NCI-H2107 (cell line): ENCODE measurements at places on chromosomes 1 and 21.

GRCh38 chr1:50346621-50347020, 76.6 kb downstream of the DMRTA2 start:
- no peak for DNase-seq

GRCh38 chr1:15714406-15715136, 21.5 kb upstream of the SLC25A34 start:
- no peak for DNase-seq

GRCh38 chr1:154752273-154753030, 117.6 kb downstream of the KCNN3 start:
- DNase-seq: no peak

DNA sequence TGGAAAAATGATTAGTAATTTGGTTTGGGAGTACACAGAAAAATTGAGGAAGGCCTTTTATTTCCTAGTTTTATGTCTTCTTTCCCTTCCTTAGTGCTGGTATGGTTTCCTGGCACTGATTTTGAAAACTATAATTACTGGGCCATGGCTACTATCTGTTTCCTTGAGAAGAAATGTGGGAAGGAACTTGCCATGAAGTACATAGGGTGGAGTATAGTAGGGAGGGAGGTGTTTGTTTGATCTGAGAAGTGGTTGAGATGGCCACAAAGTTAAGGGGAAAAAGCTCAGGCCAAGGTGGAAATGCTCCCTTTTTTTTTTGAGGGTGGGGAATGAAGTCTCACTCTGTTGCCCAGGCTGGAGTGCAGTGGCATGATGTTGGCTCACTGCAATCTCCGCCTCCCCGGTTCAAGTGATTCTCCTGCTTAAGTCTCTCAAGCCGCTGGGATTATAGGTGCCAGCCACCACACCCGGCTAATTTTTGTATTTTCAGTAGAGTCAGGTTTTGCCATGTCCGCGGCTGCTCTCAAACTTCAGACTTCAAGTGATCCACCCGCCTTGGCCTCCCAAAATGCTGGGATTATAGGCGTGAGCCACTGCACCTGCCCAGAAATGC, 11.3 kb downstream of the HJV start:
- no peak for DNase-seq

DNA sequence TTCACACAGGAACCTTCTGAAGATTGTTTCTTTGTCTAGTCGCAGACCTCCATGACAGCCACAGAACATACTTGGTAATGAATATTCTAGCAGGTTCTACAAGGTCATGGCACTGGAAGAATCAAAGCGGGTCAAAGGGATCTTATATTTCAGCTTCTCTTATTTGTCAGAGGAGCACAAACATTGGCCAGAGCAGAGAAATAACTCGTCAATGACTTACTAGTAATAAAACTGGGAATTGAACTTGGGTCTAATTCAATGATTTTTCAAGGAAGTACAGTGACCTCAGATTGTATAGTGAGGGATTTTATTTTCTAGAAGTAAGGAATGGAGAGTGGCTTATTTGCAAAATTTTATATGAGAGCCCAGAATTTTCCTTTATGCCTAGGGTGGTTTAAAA, 290.8 kb upstream of the PLXNA2 start:
- DNase-seq: no peak

DNA sequence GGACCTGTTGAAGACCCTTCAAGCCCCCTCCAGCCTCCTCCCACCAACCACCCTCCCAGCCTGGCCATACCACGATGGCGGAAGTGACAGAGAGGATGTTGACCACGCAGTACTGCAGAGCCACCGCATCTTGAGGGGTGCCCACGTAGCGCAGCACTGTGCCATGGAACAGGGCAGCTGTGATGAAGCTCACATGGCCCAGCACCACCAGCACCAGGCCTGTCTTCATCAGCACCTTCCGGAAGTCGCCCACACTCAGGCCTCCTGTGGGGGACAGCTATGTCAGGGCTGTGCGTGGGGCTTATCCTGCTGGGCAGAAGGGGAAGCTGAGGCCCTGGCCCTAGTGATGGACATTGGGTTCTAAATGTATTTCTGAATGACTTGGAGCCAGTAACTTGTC, 3.1 kb downstream of the TMEM54 start:
- no peak for DNase-seq

GRCh38 chr1:7760245-7760644, 10.9 kb upstream of the VAMP3 start:
- no peak for DNase-seq

DNA sequence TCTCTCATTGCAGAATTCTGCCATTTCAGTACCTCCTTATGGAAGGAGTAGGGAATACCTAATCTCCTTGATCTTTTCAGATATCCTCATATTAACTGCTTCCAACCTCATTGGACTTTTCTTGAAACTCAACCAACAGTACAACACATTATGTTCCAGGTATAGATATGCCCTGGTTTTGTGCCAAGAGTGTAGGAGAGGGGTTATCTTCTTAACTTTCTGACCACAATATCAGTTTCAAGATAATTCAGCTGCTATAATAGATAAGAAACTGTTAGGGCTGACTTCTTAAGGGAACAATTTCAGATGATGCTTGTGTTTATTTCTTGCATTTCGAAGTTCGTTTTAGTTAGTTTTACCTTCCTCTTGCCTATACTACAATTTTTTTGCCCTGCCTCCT, 2.1 kb upstream of the LPGAT1 start:
- no peak for DNase-seq

- no peak for DNase-seq
These were observed 375.3 kb downstream of the DUSP10 start for GRCh38 chr1:221366495-221367110.

DNA sequence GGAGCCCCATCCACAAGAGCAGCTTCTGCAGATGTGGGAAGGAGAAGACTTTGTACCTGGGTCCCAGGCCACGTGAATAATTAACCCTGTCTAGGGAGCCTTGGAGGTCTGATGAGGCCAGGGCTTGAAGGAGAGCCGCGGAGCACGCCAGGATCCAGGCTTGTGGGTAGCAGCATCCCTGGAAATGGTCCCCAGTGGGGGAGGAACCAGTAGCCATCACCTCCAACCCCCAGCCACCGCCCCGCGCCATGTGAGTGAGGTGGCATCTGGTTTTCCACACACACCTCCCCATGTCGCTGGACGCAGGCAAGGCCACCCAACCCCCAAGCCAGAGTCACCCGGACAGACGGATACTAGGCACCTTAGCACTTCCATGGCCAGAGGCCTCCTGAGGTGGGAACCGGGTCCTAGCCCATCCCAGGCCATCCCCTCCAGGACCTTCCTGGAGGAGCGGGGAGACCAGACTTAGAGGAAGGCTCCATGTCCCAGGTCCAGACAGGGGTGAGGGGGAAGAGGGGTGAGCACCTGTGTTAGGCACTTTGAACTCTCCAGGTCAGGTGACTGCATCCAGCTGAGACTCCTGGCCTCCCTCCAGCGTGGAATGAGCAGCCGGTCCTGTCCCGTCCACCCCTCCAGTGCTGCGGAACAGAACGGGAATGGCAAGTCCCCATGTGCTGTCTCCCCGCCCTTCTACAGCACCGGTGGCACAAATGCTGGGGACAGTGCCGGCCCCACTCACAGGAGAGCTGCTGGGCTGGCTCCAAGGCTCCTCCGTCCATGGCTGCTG, 53.2 kb downstream of the RIPK4 start:
- DNase-seq: no peak

GRCh38 chr1:230077011-230077410, 10.0 kb downstream of the GALNT2 start:
- DNase-seq: no peak

DNA sequence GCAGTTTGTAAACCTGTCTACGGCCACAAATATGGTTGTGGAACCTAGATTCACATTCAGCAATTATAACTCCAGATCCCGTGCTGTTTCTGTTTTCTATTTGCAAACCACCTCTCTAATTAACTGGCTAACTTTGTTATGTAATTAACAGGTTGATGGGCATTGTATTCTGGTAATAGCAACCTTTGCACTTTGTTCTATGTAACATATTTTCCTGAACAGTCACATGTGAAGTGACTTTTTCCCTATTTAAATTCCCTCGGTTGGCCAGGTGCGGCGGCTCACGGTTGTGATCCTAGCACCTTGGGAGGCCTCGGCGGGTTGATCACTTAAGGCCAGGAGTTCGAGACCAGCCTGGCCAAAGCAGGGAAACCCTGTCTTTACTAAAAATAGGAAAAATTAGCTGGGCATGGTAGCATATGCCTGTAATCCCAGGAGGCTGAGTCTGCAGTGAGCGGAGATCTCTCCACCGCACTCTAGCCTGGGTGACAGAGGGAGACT, 1.4 kb downstream of the ACADM start:
- no peak for DNase-seq

DNA sequence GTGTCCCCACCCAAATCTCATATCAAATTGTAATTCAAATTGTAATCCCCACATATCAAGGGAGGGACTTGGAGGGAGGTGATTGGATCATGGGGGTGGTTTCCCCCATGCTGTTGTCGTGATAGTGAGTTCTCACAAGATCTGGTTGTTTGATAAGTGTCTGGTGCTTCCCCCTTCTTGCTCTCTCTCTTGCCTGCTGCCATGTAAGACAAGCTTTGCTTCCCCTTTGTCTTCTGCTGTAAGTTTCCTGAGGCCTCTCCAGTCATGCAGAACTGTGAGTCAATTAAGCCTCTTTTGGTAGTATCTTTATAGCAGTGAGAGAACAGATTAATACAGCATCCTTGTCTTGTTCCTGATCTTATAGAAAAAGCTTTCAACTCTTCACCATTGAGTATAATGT, 6.5 kb upstream of the LRRC39 start:
- DNase-seq: no peak

DNA sequence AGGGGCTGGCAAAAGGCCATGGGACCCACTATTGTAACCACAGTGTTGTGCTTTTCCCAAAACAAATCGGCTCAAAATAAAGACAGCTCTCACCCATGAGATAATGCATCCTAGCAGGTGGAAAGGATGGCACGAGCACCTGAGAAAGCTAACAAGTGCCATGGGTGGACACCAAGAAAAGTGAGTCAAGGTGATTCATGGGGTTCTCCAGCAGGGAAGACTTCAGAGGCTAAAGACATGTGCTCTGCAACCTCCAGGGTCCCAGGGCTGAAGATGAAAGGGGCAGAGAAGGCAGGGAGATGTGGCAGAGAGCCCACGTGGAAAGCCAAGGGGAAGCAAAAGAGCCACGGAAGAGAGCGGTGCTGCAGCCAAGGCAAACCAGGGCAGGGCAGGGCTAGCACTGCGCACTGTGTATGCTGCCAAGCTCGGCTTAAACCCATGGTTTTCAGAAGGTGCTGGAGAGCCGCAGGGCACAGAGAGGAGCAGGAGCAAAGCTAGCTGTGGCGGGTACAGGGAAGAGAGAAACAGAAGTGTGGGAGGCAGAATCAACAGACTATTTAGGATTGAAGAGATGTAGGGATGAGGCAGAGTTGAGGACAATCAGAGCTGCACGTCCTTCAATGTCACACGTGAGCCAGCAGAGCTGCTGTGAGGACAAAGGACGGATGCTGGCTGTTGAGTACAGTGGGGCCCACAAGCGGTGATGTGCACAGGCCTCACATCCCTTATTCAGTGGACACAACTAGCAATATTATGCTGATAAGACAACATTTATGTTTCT, 41.8 kb upstream of the C1orf198 start:
- no peak for DNase-seq

DNA sequence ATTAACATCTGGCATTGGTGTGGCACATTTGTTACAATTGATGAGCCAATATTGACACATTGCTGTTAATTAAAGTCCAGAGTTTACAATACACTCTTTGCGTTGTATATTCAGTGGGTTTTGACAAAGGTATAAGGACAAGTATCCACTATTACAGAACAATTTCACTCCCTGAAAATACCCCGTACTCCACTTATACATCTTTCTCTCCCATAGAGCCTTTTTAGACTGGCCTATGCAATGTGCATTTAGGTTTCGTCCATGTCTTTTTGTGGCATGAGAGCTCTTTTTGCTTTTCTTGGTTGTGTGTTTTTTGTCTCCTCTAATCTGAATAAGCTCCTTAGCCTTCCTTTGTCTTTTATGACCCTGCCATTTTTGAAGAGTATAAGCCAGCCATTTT, 40.6 kb upstream of the TSNAX start:
- no peak for DNase-seq

GRCh38 chr1:56803561-56804156, 15.5 kb downstream of the FYB2 start:
- peak; percentile 58 for DNase-seq
